Right cardiac atrium (tissue), 5 donors: ENCODE measurements at places on chromosomes 12 and 14.

DNA sequence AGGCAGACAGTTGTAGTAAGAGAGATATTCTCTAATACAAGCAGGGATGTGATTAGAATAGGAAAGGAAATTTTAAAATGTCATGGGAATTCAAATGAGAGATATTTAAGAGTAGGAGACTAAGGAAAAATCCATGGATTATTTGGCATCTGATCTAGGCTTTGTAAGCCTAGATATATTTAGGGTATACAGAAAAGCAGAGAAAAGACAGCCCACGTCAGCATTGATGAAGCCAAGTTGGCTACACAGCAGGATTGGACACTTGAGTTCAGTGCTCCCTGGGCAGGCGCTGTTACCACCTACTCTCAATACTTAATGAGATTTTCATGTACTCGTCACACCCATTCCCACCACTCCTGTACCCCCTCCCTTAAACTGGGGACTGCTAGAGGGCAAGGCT lies 1.7 kb upstream of the KCNJ8 start:
- peak; percentile 31 for DNase-seq

- DNase-seq: peak; percentile 55
These were observed 1.3 kb downstream of the TRHDE start for GRCh38 chr12:72273499-72273837.

GRCh38 chr14:69395929-69396328 lies 2.2 kb downstream of the ERH start:
- no peak for DNase-seq

DNA sequence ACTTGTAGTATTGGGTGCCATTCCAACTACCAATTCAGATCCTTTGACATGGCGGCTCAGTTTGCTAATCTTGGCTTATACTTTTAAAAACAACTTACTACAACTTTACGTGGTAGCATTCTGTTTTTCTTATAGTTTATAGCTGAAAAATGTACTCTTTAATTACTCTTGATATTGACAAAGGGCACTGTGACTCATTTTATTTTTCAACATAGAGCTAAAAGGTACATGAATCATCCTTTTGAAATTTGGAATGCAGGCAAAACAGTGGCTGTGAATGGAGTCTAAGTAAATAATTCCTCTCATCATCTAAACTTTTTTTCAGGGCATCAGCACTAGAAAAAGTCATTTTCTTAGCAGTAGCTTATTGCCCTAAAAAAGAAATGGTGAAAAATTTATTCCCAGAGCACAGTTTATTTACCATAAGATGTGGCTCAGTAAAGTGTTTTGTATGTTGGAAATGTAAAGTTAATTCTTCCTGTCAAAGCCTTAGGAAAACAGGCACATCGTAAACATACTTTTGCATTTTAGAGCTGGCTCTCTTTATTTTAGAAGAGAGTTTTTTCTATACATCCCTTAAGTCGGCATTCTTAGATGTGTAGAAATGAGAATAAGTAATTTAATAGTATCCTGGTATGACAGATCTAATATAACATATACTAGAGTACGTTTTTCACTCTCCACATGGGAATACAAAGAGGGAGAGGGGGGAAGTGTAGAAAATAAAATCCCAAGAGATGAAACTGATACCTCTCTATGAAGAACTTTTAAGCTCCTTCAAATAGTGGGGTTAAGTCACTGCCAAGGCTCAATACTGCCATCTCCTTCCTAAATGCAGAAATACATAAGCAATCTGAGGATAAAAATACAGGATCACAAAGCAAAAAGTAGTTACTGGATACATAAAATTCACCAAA lies 55.2 kb downstream of the SLC25A21 start:
- no peak for DNase-seq

- peak; percentile 79 for DNase-seq
These were observed 32.8 kb downstream of the RBM19 start for GRCh38 chr12:113933201-113933786.

- peak; percentile 56 for DNase-seq
These were observed 9.2 kb upstream of the PAPLN start for GRCh38 chr14:73227812-73228781.

- no peak for DNase-seq
These were observed 200.3 kb upstream of the PLEKHG7 start for GRCh38 chr12:92502417-92503028.

GRCh38 chr14:20400589-20400964 lies 12.7 kb downstream of the TEP1 start:
- DNase-seq: no peak

- DNase-seq: peak; percentile 54
These were observed 396 bp downstream of the FERMT2 start for GRCh38 chr14:52950410-52950897.
